Stimulated activated CD8-positive, alpha-beta memory T cell treated with anti-CD3 and anti-CD28 coated beads, Interleukin-15, amount 100 ng/mL, for 1 hour (primary cell): ENCODE measurements at places on chromosomes 5 and 9.

DNA sequence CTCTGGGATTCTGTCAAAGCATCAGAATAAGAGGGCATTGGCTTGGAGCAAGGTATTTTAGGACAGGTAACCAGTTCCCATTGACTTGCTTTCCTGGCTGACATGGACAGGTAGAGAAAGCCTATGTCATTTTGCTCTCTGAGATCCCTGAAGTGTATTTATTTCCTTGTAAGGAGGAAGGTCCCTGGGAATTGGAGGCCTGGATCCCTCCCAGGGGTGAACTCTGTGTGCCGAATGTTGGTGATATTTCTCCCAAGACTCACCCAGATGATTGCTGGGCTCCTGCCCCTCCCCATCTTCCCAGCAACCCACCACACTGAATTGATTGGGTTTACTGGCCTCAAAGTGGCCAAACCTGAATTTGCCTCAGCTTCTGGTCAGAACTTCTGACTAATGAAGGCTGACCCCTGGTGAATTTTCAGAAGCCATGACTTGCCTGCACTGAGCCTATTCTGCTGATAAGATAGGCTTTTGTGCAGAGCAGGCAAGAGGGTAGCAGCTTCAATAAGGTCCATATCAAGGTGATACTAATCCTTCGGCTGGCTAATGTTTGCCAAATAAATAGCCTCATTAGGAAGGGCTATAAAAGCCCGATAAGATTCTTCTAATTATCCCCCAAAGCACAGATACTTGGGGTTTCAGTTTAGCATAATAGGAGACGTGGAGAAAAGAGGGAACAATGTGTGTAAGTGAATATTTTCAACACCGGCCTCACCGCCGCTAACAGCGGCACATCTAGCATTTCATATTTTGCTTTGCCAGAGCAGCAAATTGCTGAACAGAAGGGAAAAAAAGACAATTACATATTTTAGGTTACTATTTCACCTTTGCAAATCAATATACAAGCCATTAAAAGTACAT, 152.9 kb upstream of the PITX1 start:
- no peak for DNase-seq

- DNase-seq, result no peak
Measured at GRCh38 chr5:168697034-168697720, 118.0 kb upstream of the PANK3 start.

- DNase-seq, result no peak
Measured at GRCh38 chr9:89477811-89478630, 19.9 kb downstream of the SEMA4D start.

- no peak for DNase-seq
Measured at GRCh38 chr9:112135706-112136105, 39.4 kb downstream of the SUSD1 start.

DNA sequence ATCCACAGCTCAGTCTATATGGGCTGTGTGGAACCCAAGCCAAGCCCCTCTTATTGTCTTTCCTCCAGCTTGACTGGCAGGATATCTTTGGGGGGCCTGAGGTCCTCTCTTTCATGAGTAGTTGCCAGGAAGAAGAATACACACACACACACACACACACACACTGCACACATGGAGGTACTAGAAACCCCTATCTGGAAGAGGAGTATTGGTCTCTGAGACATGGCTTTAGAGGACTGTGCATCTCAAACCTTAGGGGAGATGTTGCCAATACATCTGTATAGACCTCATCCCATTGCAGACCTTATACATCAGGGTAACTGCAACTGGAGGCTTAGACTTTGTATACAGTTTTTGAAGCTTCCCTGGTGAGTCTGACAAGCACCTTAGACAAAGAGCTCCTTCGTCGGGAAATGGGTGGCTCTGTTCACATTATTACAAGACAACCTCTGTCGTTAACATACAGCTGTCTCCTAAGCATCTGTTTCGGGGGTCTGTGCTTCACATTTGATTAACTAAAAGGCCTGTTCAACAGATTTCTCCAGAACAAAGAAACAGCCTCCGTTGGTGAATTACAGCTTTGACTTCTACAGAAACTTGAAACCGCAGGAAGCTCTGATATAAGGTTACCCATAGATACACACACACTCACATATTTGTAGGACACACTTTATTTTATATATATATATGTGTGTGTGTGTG, 5.5 kb upstream of the ENTREP1 start:
- no peak for DNase-seq
